ENCODE measurements at places on chromosomes 3 and 15. TPM values are rescaled to one million over a fixed set of nuclear protein-coding genes. Genes with fewer than 3 reads are reported as not detected.
A peak's percentile ranks its signal among the peaks of the same experiment; 100 is the strongest.

DNA sequence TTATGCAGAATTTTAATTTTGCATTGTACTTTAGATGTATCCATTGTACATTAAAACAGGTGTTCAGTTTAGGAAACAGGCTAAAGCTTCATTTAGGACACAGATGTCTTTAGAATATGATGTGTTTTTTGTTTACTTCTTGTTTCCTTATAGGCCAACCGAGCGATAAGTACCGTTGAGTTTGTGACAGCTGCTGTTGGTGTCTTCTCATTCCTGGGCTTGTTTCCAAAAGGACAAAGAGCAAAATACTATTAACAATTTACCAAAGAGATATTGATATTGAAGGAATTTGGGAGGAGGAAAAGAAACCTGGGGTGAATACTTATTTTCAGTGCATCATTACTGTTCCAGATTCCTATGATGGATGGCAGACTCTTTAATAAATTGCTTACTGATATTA, 29.4 kb downstream of the PLAAT1 start:
- no peak for DNase-seq

- peak; percentile 53 for DNase-seq
These were observed 2.9 kb upstream of the MKRN2 start for GRCh38 chr3:12553921-12554391.

DNA sequence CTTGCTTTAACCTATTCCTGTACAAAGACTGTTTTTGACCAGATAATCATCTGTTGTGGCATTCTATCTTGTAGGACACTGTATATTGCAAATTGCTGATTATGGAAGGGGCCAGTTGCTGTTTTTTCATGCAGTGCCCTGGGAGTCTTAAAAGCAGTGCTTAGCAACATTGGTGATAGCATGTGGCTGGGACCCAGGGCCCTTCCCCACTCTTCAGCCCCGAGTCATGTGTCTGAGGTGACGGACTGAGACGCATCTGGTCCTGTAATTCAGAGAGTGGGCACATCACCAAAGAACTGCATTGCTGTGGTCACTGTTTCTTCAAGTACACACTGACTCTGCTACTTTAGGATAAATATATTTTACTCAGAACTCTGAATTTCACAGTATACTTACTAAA, 63.4 kb downstream of the SNRK start:
- no peak for DNase-seq

The KCNMB3 gene
- 3.9 TPM for total RNA-seq

The HRG gene
- total RNA-seq = not detected

Data from dermis blood vessel endothelial cell (primary cell).